T-cell (primary cell): ENCODE measurements at places on chromosomes 3 and 15.

- DNase-seq = no peak
Observed at GRCh38 chr15:37940876-37941275, 6.4 kb downstream of the TMCO5A start.

DNA sequence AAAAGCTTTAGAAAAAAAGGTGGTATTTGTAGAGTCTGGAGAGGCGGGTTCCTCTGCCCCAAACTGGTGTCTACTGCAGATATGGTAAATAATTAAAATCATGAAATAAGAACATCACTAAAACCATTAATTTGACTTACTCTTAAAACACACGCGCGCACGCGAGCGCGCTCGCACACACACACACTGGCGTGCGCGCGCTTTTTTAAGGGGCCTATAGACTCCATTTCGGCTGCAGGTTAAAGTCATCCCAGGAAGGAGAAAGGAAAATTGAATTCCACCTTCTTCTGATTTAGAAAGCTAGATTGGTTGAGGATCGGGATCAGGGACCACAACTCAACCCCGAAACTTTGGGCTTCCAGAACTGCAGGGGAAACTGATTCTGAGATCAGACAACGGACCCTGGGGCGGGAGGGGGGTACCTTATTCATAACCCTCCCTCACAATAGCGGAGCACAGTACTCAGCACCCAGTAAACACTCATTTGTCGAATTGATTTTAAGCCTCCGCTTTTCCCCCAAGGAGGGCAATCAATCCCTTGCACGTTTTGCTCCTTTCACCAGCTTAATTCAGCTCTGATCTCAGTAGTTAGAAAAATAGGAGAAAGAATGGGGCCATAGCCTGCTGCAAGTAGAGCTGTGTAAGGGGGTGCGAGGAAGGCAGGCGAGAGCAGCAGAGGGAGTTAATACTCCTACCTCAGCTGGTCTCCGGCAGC is 509 bp upstream of the LRRC3B start:
- DNase-seq = no peak

- no peak for DNase-seq
Observed at GRCh38 chr3:110343376-110343775, 728.2 kb upstream of the NECTIN3 start.

DNA sequence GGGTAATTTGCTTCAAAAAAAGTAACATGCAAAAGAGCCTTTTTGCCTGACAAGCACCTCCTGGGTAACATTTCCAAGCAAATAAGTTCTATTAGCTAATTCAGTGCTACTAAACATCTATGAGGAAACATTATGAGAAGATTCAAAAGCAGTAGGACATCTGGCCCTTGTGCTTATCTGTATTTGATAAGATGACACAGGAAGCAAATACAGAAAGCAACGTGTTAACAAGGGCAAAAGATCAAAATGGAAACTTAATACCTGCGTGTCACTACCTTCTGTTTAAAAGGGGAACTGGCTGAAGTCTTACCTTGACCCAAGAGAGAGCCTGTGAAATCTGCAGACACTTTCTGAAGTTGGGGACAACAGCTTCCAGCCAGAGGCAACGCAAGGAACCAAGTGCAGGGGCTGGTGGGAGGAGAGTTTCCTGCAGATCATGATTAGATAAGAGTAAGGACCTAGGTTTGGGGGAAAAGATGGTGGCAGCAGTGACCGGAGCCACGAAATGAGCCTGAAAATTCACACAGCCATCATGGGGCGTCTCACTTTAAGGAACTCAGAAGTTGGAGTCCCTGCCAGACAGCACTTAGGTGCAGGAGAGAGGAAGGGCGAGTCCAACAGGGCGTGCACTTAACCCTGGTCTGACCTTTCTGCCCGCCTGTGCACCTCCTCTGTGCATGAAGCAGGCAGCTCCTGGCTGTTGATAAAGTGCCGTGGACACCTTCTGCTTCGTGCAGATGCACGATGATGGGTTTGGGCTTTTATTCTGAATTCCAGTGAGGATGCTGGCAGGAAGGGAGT is 153.6 kb upstream of the BHLHE40 start:
- no peak for DNase-seq

GRCh38 chr15:91529534-91529933 is 324.0 kb upstream of the SLCO3A1 start:
- DNase-seq = no peak

GRCh38 chr15:80496096-80496495 is 91.9 kb downstream of the ARNT2 start:
- no peak for DNase-seq

DNA sequence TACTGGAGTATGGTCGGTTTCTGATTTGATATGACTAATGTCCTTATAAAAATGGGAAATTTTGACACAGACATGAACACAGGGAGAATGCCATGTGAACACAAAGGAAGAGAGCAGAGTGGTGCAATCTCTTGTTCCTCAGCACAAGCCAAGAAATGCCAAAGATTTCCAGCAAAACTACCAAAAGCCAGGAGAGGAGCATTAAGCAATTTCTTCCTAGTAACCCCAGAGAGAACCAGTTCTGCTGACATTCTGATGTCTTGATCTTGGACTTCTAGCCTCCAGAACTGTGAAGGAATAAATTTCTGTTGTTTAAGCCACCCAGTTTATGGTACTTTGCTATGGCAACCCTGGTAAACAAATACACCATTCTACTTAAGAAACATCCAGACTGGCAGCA is 227.8 kb upstream of the MRPL3 start:
- DNase-seq = no peak

DNA sequence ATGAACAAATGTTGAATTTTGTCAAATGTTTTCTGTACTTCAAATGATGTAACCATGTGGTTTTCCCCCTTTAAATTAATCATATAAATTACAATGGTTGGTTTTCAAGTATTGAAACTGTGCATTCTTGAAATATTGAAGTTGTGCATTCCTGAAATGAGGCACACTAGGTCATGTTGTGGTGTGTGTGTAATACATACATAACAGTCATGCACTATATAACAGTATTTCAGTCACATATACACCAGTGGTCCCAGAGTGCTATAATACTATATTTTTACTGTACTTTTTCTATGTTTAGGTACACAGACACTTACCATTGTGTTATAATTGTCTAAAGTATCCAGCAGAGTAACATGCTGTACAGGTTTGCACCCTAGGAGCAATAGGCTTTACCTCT is 11.0 kb upstream of the IQCF5 start:
- no peak for DNase-seq

DNA sequence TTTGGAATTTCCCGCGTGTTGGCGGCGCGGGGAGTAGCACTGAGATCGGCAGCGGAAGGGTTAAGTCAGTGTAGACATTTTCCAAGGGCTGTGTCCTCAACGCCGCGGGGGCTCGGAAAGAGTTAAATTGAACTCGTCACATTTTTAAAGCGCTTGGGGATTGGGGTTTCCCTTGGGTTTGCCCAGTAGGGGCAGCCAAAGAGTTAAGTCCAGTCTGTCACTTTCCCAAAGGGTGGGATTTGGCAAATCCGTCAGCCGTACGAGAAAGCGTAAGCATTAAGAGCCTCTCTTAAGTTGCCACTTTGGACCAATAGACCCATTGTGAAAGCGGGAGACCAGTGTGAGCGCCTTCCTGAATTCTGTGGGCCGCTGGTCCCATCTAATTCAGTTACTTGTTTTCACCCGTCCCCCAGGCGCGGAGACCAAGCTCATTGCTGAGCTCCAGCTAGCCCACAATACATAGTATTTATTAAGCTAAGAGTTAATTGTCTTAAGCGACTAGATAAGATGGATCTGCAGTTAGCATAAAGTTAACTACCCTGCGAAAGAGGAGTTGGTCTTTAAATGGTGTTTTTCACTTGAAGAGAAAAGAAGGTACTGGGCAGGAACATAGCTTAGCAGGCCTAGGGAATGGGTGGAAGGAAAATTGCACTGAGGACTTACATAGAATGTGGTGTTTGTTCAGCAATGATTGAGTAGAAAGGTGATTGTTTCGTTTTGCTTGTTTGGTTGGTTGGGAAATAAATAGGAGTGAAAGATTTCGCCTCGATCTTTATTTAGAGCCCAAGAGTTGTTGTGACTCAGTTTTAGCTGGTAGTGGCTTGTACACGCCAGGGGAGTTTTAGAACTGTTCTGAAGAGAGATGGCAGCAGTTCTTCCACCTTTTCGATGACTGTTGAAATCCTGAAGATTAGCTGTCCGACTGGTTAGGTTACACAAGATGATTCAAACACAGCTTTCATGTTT is 932 bp downstream of the ARL8B start:
- peak; percentile 11 for DNase-seq

- no peak for DNase-seq
Observed at GRCh38 chr3:122186372-122186771, 2.9 kb downstream of the CASR start.

- DNase-seq = no peak
Observed at GRCh38 chr3:37093481-37093880, 80.9 kb downstream of the LRRFIP2 start.

GRCh38 chr3:27721717-27722564 is at the start of gene EOMES:
Gene EOMES, minus strand, starts transcription at chr3:27722323. Its CDS starts 29 bp downstream, at chr3:27722294.
- DNase-seq = peak; percentile 71
